Cardiac ventricle fibroblast (primary cell): ENCODE measurements at places on chromosomes 2 and 18. TPM values are rescaled to one million over a fixed set of nuclear protein-coding genes. Genes with fewer than 3 reads are reported as not detected.

The HMSD gene
- not detected in 2 replicates for total RNA-seq

The ITPRIPL1 gene
- total RNA-seq = 0.20 and 0.31 TPM in 2 replicates

The PAX8 gene
- total RNA-seq = 1.9 and 3.0 TPM in 2 replicates

The POTEF gene
- total RNA-seq = not detected in 2 replicates

The CPLX4 gene
- total RNA-seq = not detected in 2 replicates

The LMAN2L gene
- 8.3 and 11.7 TPM in 2 replicates for total RNA-seq

The DYSF gene
- 7.0 and 7.6 TPM in 2 replicates for total RNA-seq

The COL5A2 gene
- 680 and 686 TPM in 2 replicates for total RNA-seq

The OSBPL1A gene
- 22.8 and 29.1 TPM in 2 replicates for total RNA-seq

The SLC8A1 gene
- total RNA-seq = 2.4 and 2.9 TPM in 2 replicates

The SERPINB11 gene
- not detected in 2 replicates for total RNA-seq

The IL36B gene
- total RNA-seq = not detected in 2 replicates

The DIS3L2 gene
- 9.0 and 10.8 TPM in 2 replicates for total RNA-seq

The CCBE1 gene
- 11.7 and 18.4 TPM in 2 replicates for total RNA-seq

The ANKRD44 gene
- total RNA-seq = 2.8 and 4.7 TPM in 2 replicates

The SPC25 gene
- total RNA-seq = 0.44 TPM in 1 of 2 replicates, not detected in the other

The LCLAT1 gene
- 6.4 and 15.2 TPM in 2 replicates for total RNA-seq

The OTX1 gene
- total RNA-seq = not detected in 2 replicates

The GRB14 gene
- 0.12 and 0.39 TPM in 2 replicates for total RNA-seq

The ODC1 gene
- total RNA-seq = 30.9 and 34.7 TPM in 2 replicates

The SIX3 gene
- total RNA-seq = not detected in 2 replicates

The PDCD1 gene
- total RNA-seq = not detected in 2 replicates

The SP110 gene
- 7.7 and 15.4 TPM in 2 replicates for total RNA-seq

The GALNT3 gene
- total RNA-seq = 0.20 and 0.69 TPM in 2 replicates

The ALK gene
- not detected in 2 replicates for total RNA-seq

The ZC3H6 gene
- total RNA-seq = 3.5 and 4.7 TPM in 2 replicates

The SLC5A7 gene
- not detected in 2 replicates for total RNA-seq

The MRPL53 gene
- total RNA-seq = 17.1 and 46.9 TPM in 2 replicates

The OST4 gene
- total RNA-seq = 215 and 321 TPM in 2 replicates

The PPIL3 gene
- 17.5 and 53.0 TPM in 2 replicates for total RNA-seq

The PLCD4 gene
- 2.4 and 4.0 TPM in 2 replicates for total RNA-seq

The MOGAT1 gene
- total RNA-seq = not detected in 2 replicates

The ZNF396 gene
- 0.88 and 1.1 TPM in 2 replicates for total RNA-seq

The NLRC4 gene
- total RNA-seq = not detected in 2 replicates

The STPG4 gene
- total RNA-seq = 0.20 TPM in 1 of 2 replicates, not detected in the other

The CELF4 gene
- not detected in 2 replicates for total RNA-seq

The CABYR gene
- 3.1 and 5.2 TPM in 2 replicates for total RNA-seq

The LBX2 gene
- 3.2 TPM in 2 replicates for total RNA-seq

The COBLL1 gene
- 0.24 and 1.1 TPM in 2 replicates for total RNA-seq

The SKOR2 gene
- not detected in 2 replicates for total RNA-seq
